ENCODE measurements at places on chromosomes 16 and 17.
A peak's percentile ranks its signal among the peaks of the same experiment; 100 is the strongest.

DNA sequence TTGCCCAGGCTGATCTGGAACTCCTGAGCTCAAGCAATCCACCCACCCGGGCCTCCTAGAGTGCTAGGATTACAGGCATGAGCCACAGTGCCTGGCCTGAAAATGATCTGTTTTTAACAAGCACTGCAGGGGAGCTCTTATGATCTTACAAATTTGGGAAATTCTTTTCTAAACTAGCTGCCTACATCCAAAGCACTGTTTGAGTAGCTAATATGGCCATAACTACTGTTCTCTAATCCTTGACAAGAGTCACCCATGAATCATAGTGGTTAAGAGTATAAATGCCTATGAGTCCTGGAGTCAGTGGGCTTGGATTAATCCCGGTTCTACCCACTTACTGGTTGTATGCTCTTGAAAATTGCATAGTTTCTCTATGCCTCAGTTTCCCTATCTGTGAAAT is 1.4 kb upstream of the CPPED1 start:
- no peak for DNase-seq

DNA sequence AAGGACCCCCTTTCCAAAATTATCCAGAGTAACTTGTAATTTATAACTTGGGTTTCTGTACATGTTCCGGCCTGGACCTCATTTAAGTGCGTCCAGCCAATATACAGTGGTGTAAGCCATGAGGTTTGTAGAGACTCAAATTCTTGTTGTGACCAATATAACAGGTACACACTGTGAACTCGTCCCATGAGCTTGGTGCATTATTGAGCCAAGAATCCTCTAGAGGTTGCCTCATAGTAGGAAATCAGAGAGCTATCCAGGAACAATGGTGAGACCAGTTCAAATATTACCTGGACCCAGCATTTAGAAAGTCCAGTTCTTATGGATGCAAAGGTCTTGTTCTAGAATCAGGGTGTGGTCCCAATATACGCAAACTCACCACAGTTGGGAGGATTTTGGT is 138.2 kb downstream of the NPIPB5 start:
- no peak for DNase-seq

GRCh38 chr17:1995321-1995892 is 29.7 kb downstream of the RTN4RL1 start:
- DNase-seq, result no peak

DNA sequence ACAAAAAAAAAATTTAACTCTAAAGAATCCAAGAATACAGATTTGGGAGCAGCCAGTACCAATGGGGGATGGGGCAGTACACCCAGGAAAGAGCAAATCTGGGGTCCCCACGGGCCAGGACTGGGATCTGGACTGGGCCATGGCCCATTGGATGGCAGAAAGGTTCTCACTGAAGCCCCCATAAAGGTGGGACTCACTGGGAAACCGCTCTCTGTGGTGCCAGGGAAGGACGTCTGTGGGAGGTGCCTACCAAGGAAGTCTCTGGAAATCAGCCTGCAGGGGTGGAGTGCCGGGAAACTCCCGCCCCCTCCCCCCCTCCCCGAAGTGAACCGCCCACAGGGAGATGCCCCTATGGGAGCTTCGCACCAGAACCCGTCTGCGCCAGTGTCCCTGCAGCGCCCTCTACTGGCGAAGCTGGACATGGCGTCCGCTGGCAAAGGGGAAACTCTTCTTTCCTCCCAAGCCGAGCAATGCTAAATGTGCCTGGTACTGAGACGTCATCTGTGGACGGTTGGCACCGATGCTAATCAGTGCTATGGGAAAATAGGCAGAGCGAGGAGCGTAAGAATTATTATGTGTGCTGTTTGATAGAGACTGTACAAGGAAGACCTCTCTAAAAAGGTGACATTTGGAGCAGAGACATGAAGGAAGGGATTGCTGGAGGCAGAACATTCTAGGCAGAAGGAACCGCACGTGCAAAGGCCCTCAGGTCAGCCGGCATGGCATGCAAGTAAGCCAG is 671.1 kb downstream of the WWOX start:
- DNase-seq, result no peak

- no peak for DNase-seq
These were observed 33.2 kb upstream of the MEAK7 start for GRCh38 chr16:84537491-84538151.

DNA sequence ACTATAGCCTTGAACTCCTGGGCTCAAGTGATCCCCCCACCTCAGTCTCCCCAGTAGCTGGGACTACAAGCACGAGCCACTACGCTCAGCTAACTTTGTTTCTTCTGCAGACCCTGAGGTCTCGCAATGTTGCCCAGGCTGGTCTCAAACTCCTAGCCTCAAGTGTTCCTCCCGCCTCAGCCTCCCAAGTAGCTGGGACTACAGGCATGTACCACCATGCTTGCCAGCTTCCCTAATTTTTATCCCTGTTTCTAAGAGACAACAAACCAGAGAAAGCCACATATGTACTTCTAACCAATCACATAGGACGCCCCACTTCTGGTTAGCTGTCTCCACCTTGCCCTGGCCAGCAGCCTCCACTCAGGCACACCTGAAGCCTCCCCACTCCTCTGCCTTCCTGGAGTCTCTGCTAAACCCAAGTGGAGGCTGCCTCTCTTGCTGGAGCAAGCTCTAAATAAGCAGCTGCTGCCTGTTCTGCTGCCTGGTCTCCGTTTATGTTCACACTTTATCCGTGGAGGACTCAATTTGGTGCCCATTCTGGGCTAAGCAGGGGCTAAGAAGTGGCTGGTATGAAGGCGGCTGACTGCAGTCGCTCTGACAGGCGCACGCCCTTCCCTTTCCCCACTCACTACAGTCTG is 24.7 kb downstream of the NSMCE1 start:
- DNase-seq, result no peak

DNA sequence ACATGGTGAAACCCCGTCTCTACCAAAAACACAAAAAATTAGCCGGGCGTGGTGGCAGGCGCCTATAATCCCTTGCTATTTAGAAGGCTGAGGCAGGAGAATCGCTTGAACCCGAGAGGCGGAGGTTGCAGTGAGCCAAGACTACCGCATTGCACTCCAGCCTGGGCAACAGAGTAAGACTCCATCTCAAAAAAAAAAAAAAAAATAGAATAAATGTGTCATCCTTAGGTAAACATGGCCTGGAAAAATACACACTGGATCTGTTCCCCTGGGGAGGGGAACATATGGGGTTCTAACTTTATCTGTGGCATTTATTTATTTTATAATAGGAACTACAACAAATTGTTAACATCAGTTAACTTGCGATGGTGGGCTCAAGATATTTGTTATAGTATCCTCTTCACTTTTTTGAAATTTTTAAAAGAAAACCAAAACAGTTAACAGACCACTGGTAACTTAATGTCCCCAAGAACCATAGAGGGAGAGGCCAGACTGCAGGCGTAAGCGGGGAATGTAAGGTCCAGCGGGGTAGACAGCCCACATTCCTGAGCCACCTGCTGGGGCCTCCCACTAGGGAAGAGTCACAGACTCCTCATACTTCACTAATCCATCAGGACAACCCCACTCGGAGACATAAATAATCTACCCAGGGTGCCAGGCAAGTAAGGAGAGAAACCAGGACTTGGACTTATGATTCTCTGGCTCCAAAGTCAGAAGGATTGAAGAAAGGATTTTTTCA is 12.5 kb upstream of the TXNDC11 start:
- no peak for DNase-seq

DNA sequence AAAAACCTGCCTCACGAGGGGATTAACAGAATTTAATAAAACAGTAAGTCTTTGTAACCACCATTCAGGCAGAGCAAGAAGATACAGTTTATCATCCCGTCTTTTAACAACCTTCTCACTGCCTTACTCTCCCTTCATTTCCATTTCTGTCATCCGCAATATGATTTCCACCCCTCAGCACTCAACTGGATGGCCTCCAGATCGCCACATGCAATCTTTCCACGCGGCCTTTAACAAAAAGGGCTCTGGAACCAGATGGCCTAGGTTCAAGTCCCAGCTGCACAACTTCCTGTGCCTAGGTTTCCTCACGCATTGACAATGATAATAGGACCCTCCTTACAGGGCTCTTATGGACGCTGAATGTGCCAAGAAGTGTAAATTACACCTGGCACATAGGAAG is 103.6 kb downstream of the GAS7 start:
- no peak for DNase-seq

- no peak for DNase-seq
These were observed 101.6 kb downstream of the CCT6B start for GRCh38 chr17:34859652-34860051.

DNA sequence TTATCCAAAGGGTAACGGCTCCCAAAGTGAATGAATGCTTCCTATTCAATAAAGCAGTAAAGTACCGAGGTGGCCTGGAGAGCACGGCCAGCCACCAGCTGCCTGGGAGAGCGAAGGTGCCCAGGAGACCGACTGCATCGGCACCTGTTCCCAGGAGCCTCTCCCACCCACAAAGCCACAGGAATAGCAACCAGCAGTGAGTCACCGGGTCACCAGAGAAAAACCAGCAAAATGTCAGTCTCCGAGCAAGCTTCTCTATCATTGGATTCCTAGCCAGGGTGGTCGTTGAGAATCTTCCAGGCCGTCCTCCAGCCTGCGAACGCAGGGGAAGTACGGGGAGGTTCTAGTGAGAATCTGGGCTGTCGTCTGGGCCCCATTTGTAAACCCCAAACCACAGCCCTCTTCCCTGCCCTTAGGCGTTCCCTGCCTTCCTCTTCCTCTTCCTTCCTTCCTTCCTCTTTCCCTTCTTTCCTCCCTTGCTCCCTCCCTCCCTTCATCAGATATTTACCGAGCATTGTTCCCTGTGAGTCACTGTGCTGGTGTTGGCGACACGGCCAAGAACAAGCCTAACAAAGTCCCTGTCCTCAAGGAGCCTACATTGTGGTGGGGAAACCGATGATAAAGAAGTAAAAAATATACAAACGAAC is 114.6 kb downstream of the SLC39A11 start:
- DNase-seq, result peak; percentile 54

- DNase-seq, result no peak
These were observed 7.8 kb downstream of the MYO15B start for GRCh38 chr17:75595284-75595919.

GRCh38 chr17:72754513-72754912 is 338.0 kb downstream of the SLC39A11 start:
- DNase-seq, result peak; percentile 15

GRCh38 chr16:81582655-81583441 is 138.2 kb downstream of the CMIP start:
- DNase-seq, result no peak

GRCh38 chr17:31825961-31826691 is 32.9 kb downstream of the COPRS start:
- no peak for DNase-seq

GRCh38 chr16:11836650-11837244 is 14.6 kb downstream of the RSL1D1 start:
- peak; percentile 73 for DNase-seq

- DNase-seq, result no peak
These were observed 85.5 kb downstream of the ZDHHC7 start for GRCh38 chr16:84925773-84926372.

DNA sequence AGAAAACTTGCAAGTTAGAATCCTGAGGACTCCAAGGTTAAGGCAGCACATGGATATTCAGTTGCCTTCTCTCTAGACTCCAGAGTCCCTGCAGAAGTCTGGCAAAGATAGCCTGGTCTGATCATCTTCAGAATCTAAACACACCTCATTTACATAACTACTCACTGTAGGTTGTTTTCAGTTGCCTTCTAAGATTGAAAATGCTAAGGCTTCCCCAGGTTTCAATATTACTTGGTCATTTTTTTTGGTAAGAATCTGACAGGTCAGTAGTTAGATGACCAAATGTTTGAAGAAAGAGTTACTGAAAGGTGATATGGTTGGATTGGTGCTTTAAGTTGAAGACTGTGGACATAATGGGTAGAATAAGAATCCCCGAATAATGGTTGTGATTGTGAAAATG is 205.4 kb upstream of the KCNJ16 start:
- no peak for DNase-seq

DNA sequence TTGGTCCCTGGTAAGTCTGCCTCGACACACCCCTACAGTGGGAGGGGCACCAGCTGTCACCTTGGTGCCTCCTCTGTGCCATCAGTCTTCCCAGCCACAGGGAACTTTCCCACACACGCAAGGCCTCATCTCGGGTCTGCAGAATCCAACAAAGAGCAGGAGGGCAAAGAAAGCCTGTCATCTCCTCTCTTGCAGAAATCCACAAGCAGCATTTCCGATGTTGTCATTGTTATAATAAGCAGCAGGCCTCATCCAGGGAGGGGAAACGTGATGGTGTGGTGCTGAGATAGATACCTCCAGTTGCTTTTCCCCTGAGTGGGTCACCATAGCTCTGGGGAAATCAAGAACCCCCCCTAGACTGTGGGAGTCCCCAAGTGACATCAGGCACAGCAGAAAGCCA is 110.4 kb downstream of the CMIP start:
- no peak for DNase-seq

DNA sequence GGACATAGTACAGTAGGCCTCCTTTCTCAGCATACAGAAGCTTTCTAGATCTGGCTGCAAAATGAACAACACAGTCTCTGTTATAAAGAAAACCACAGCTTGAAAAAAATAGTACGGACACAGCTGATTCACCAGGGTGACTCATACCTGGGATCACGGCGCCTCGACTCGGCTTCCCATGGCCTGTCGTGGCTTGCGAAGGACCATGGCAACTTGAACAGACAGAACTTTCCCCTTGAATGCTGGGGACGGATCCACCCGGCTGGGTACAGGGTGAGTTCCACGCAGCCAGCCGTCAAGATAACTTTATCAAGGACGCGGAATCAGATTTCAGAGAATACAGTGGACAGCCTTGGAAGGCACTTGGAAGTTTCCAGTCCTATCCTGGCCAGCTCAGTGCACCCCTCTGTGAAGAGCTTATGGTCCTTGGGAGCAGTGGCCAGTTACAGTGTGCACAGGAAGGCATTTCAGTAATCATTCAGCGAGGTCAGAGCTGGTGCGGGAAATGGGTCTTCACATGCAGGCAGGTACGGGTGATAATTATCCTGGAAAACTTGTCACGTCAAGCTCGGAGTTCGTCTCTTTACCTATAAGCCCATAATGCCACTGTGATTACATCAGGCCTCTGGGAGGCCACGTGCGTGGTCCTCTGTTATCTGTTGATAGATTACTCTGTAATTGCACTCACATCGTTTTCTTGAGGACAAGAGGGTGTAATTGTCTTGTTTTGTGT is 57.9 kb upstream of the MAF start:
- DNase-seq, result peak; percentile 95

- DNase-seq, result no peak
These were observed 28.8 kb downstream of the GINS3 start for GRCh38 chr16:58421059-58421458.

DNA sequence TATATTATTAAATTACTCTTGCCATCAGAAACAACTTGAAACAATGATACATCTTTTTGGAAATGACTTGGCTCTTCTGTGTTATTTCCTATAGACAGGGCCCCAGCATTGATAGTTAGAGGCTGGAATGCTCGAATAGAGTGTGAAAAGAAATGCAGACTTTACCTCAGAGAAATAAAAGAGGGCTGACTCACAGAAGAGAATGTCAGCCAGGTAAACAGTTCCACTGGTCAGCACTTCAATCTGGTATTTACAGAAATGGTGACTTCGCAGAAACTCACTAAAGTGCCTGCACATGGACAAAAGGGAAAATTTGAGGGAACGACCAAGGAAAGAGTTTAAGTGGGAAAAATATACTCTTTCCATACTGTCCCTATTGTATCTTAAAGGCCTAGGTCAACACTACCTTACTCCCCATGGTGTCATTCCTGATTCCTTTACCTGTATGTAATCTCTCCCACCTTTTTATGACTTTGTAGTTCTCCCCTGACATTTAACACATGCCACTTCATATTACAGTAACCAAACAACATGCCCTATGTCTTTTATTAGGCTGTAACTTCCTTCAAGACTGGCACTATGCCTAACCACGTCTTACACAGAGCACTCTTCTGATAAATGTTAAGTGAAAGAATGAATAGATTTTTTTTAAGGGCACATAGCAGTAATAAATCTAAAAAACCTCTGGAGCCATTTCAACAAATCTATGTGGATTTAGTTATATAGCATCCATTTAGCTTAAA is 36.7 kb downstream of the AKAP10 start:
- peak; percentile 22 for DNase-seq
